ENCODE measurements at places on chromosomes 16 and 17.

GRCh38 chr17:39666601-39667261 lies 1.5 kb upstream of the PNMT start:
- DNase-seq: no peak

GRCh38 chr16:31001507-31002249 lies 8.8 kb downstream of the STX1B start:
- DNase-seq: no peak

DNA sequence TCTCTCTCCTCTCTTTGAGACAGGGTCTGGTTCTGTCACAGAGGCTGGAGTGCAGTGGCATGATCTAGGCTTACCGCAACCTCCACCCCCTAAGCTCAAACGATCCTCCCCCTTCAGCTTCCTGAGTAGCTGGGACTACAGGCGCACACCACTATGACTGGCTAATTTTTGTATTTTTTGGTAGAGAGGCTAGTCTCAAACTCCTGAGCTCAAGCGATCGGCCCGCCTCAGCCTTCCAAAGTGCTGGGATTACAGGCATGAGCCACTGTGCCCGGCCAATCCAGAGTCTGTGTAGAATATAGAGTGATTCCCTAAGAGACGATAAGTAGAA lies 65.8 kb upstream of the RPH3AL start:
- no peak for DNase-seq

- no peak for DNase-seq
Measured at GRCh38 chr17:49582789-49583188, 7.1 kb downstream of the NXPH3 start.

- no peak for DNase-seq
Measured at GRCh38 chr16:79932572-79932971, 332.0 kb upstream of the MAF start.

- no peak for DNase-seq
Measured at GRCh38 chr17:79515646-79516571, 94.9 kb downstream of the RBFOX3 start.

DNA sequence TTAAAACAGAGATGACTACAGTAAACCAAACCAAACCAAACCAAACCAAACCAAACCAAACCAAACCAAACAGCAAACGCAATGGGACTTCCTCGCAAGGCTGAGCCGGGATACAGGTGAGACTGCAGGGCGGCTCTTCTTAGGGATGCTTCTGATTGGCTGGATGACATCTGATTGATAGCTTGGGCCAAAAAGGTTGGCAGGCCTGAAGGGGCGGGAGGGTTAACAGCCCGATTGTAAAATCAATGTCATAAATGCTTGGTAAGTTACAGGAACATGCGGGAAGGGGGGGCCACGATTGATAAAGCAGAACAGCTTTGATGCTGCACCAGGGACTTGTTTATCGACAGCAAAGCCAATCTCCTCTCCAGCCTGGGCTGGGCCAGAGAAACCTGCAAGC lies 86.1 kb downstream of the ZFHX3 start:
- no peak for DNase-seq

DNA sequence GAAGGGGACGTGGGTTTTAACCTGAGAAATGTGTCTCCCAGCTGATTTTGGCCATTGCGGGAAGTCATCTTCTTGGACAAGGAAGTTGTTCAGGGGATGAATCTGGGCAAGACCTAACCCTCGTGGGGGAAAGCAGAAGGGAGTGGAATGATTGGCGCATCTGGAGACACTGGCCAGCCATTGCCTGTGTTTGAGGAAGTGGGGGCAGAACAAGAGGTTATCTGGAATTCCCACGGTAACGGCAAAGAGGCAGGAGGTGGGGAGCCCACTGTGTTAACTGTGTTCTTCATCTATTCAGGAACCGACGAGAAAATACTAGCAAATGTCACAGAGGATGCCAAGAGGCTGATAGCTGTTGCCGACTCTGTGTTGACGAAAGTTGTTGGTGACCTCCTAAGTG lies 66.9 kb downstream of the RNF213 start:
- DNase-seq: no peak

- DNase-seq: peak; percentile 64
Measured at GRCh38 chr17:77375917-77376651, 235.3 kb downstream of the SEC14L1 start.

- DNase-seq: no peak
Measured at GRCh38 chr16:58488531-58488930, 11.4 kb upstream of the NDRG4 start.

GRCh38 chr17:65182233-65182632 lies 45.1 kb downstream of the RGS9 start:
- no peak for DNase-seq

DNA sequence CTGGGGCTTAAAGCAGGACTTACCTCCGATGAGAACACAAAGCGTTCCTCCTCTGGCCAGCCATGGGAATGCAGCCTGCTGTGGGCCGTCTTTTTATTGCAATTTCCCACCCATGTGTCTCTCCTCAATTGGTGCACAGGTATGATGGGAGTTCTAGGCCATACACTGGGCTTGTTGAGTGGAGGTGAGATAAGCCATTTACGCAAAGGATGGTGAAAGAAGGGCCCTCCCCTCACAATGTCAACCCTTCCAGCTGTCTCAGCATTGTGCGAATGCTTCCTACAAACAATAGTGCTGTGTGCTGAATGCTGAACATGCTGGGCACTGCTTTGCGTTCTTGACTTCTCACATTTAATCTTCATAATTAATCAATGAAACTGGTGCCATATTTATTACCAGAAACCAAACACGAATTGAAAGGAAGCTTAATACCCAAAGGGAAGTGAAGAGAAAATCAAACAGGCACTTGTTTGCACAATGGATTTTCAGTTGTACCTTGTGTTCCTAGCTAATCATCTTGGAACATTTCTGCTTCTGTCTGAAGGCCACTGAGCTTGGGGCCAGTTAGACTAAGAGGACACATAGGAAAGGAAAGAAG lies at the start of gene GP2:
Gene GP2, minus strand, starts transcription at position 70 of the 598 bp plus-strand sequence. CDS start 1,082 bp downstream, outside the sequence.
- DNase-seq: no peak

GRCh38 chr17:17176341-17176740 lies 29.8 kb downstream of the PLD6 start:
- no peak for DNase-seq

- DNase-seq: no peak
Measured at GRCh38 chr17:75921596-75921995, 16.9 kb upstream of the MRPL38 start.

DNA sequence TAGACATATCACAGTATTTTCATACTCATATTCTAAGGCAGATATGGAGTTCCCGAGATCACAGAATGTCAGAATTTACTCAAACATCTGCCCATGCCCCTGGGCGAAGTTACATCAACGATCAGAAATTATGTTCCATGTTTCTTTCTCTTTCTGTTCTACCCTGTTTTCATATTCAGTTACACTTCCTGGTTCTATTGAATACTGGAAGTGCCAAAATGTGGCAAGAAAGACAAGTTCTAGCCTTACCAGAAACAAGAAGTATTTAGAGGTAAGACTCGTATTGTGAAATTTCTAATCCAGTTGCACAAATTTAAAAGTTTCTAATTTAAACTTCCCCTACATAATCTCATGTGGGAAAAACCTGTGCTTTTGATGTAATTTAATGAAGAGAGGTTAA lies 36.1 kb downstream of the KCNJ2 start:
- no peak for DNase-seq

- DNase-seq: no peak
Measured at GRCh38 chr16:11676799-11677198, 8.5 kb downstream of the SNN start.

GRCh38 chr16:87319011-87319410 lies 1.8 kb upstream of the C16orf95 start:
- no peak for DNase-seq

GRCh38 chr16:53895433-53895832 lies 191.5 kb downstream of the FTO start:
- no peak for DNase-seq

DNA sequence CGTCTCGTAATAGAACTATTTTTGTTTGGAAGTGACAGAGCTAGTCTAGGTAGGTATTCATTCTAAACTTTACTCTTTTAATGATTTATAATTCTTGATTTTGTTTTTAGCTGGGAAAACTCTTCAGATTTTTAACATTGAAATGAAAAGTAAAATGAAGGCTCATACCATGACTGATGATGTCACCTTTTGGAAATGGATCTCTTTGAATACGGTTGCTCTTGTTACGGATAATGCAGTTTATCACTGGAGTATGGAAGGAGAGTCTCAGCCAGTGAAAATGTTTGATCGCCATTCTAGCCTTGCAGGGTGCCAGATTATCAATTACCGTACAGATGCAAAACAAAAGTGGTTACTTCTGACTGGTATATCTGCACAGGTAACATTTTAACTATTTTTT lies 27.6 kb downstream of the CLTC start:
- DNase-seq: no peak

GRCh38 chr16:28279006-28279405 lies 13.3 kb upstream of the SBK1 start:
- DNase-seq: no peak

- DNase-seq: no peak
Measured at GRCh38 chr17:1270210-1271029, at the start of gene BHLHA9. TSS of gene BHLHA9 (plus strand) at chr17:1270444. CDS start at chr17:1270564, 120 bp downstream.

DNA sequence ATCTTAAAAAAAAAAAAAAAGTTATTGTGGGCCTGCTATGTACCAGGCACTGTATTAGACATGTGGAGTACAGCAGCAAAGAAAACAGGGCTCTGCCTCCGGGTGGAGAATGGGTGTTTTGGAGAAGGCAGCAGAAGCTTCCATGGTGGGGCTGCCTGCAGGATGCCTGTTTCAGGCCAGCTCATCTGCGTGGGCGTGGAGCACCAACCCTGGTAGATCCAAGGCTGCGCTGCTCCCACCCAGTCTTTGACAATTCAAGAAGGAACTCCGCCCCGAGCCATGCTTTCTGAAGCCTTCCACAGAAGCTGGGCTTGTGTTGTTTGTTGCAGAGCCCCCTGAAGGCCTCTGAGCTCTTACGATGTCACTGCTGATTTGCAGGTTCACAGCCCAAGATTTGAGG lies 23.2 kb upstream of the CACNG1 start:
- DNase-seq: no peak

DNA sequence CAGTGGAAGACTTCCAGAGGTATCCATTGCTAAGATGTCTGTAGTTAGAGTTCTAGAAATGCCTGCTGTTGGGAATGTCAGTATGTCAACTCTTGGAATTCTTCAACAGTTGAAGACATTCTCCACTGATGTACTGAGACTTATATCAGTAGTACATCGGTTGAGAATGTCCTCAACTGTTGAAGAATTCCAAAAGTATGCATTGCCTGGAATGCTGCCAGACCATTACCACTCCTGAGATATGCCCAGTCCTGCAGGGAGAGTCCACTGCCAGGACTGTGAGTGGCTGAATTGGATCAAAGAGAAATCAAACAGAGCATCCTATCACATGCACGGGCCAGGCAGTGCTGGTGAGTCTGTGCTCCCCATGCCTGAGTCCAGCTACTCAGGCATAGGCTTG lies 42.0 kb downstream of the IL21R start:
- DNase-seq: no peak

DNA sequence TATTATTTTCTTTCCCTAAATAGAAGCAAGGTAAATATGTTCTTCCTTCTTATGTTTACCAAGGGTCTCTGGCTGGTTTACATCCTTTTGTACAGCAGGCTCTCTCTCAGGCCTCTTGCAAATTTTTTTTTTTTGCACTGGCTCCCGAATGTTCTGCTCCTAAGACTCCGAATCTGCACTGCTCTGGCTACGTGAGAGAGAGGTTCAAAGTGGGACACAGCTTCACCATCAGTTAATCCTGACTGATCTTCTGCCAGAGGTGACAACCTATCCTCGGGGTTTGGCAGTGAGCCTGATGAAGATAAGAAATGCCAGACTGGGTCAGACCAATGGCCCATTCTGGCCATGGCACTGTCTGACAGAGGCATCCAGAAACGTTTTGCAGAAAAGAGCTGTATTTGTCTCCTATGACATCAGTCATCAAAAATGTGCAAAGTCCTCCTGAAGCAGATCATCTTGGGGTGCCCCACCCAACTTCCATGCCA lies 136.9 kb downstream of the GRIN2A start:
- DNase-seq: no peak

GRCh38 chr17:10735251-10735650 lies 5.4 kb upstream of the TMEM220 start:
- no peak for DNase-seq

- DNase-seq: no peak
Measured at GRCh38 chr17:74163271-74163821, 40.1 kb upstream of the RPL38 start.

- no peak for DNase-seq
Measured at GRCh38 chr16:55930036-55930435, 54.9 kb upstream of the CES5A start.

Data from activated T-helper 1 cell treated with Interleukin-2 at 50 U/mL for 16 hours (primary cell).